ENCODE measurements at places on chromosomes 2 and 18. TPM values are rescaled to one million over a fixed set of nuclear protein-coding genes. Genes with fewer than 3 reads are reported as not detected.
A peak's percentile ranks its signal among the peaks of the same experiment; 100 is the strongest.

The MLPH gene
- 31.8 TPM for polyA plus RNA-seq

GRCh38 chr2:5230855-5231254 is 461.3 kb upstream of the SOX11 start:
- no peaks in the 10 kb centered on the region for H3K27me3 ChIP-seq
- no peaks in the 10 kb centered on the region for H3K4me1 ChIP-seq
- no peak overlapping the region for H3K27ac ChIP-seq

The CPLX4 gene
- polyA plus RNA-seq, result not detected

The ALPI gene
- polyA plus RNA-seq, result 80.6 TPM

GRCh38 chr18:67876871-67877270 is 360.4 kb upstream of the DSEL start:
- no peak for DNase-seq
- H3K27me3 ChIP-seq, result no peaks in the 10 kb centered on the region
- H3K4me1 ChIP-seq, result no peaks in the 10 kb centered on the region

The TDRD15 gene
- polyA plus RNA-seq, result not detected

The CD28 gene
- 1.5 TPM for polyA plus RNA-seq

The SDC1 gene
- polyA plus RNA-seq, result 49.7 TPM

The CYRIA gene
- polyA plus RNA-seq, result 5.3 TPM

The SCN2A gene
- polyA plus RNA-seq, result 2.4 TPM

GRCh38 chr2:112273349-112273748 is 2.0 kb upstream of the ZC3H6 start:
- DNase-seq, result no peak
- H3K27me3 ChIP-seq, result no peaks in the 10 kb centered on the region
- H3K4me3 ChIP-seq, result no peak overlapping the region
- H3K36me3 ChIP-seq, result no peaks in the 10 kb centered on the region
- no peak overlapping the region for H3K27ac ChIP-seq

DNA sequence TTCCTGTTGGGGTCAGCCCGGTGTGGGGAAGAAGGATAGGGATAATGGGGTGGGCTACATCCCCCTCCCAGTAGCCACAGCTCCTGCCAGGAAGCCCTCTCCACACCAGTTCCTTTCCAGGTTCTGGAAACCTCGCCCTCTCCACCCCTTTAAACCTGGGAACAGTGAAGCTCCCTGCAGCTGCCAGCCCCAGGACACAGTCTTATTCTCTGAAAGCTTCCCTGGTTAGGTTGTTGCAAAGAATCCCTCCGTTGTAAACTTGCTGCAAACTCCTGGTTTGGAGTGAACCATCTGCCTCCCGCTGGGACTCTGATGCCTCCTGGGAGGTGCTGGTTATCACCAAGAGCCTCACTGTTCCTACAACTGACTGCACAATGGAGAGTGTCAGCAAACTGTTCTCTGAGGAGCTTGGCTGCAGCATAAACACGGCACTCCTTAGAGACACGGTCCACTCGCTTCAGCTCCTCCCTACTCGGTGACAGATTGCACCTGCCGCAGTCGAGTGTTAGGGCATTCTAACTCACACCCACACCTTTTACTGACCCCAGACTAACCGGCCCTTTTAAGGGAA is 261.8 kb upstream of the RAB6C start:
- no peak overlapping the region for H3K4me3 ChIP-seq
- peak overlapping the region; percentile 27 for H3K27ac ChIP-seq
- no peak for DNase-seq
- H3K36me3 ChIP-seq, result no peaks in the 10 kb centered on the region
- peaks cover 24% of the 10 kb centered on the region for H3K4me1 ChIP-seq

The STAT1 gene
- polyA plus RNA-seq, result 78.7 TPM

- no peak overlapping the region for H3K27ac ChIP-seq
- H3K36me3 ChIP-seq, result no peaks in the 10 kb centered on the region
- no peaks in the 10 kb centered on the region for H3K27me3 ChIP-seq
- H3K4me3 ChIP-seq, result no peak overlapping the region
Observed at GRCh38 chr2:39483534-39483933, 46.4 kb upstream of the MAP4K3 start.

DNA sequence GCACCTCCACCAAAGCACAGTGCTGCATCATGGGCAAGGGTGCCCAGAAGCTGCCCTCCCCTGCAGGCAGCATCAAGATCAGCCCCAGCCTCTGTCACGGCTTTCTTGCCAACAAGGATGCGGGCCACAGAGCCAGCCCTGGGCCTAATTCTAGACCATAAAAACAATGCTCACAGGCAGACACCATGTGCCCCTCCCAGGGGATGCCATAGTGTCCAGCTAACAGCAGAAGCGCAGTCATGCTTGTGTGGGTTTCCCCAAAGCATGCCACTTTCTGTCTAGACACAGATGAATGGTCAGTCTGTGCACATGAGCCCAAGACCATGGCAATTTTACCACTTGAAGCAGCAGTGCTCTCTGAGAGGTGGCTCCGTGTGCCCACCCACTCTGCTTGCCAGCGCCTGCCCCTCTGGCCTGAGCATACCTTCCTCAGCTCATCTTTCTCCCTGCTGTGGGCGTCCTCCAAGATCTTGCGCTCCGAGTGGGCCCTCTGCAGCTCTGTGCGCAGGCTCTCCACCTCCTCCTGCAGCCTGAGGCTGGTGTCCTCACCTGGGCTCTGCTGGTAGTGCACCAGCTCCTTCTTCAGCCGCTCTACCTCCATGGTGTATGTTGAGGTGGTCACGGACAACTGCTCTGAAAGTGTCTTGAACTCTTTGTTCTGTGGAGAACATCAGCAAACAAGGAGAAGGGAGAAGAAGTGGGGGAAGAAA is 81.3 kb upstream of the ACAA2 start:
- no peak overlapping the region for H3K27ac ChIP-seq
- DNase-seq, result no peak
- no peaks in the 10 kb centered on the region for H3K4me1 ChIP-seq
- H3K36me3 ChIP-seq, result peaks cover 50% of the 10 kb centered on the region
- H3K4me3 ChIP-seq, result no peak overlapping the region

DNA sequence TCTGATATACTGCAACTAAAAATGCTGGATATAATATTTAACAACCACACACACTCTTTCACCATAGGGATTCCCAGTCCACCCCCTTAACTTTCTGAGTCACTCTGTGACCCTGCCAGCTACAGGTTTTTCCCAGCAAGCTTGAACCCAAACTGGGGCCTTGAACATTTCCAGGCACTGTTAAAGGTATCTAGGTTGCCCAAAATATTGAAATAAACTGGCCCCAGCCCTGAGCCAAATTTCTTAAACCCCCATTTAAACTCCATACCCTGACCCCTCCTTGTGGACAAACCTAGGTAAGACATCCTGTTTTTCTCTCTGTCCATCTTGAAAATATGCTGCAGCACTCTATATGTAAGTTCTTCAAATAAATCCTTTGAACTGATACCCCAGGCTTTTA is 19.7 kb upstream of the DCTN1 start:
- H3K27ac ChIP-seq, result no peak overlapping the region
- no peak overlapping the region for H3K4me3 ChIP-seq
- DNase-seq, result no peak
- peaks cover 3% of the 10 kb centered on the region for H3K27me3 ChIP-seq
- H3K36me3 ChIP-seq, result no peaks in the 10 kb centered on the region
- H3K4me1 ChIP-seq, result no peaks in the 10 kb centered on the region

- no peak overlapping the region for H3K4me3 ChIP-seq
- H3K4me1 ChIP-seq, result no peaks in the 10 kb centered on the region
- H3K27ac ChIP-seq, result no peak overlapping the region
Observed at GRCh38 chr2:53544871-53545558, 222.6 kb upstream of the CHAC2 start.

The FKBP1B gene
- 8.2 TPM for polyA plus RNA-seq

The EPB41L3 gene
- polyA plus RNA-seq, result 65.5 TPM

DNA sequence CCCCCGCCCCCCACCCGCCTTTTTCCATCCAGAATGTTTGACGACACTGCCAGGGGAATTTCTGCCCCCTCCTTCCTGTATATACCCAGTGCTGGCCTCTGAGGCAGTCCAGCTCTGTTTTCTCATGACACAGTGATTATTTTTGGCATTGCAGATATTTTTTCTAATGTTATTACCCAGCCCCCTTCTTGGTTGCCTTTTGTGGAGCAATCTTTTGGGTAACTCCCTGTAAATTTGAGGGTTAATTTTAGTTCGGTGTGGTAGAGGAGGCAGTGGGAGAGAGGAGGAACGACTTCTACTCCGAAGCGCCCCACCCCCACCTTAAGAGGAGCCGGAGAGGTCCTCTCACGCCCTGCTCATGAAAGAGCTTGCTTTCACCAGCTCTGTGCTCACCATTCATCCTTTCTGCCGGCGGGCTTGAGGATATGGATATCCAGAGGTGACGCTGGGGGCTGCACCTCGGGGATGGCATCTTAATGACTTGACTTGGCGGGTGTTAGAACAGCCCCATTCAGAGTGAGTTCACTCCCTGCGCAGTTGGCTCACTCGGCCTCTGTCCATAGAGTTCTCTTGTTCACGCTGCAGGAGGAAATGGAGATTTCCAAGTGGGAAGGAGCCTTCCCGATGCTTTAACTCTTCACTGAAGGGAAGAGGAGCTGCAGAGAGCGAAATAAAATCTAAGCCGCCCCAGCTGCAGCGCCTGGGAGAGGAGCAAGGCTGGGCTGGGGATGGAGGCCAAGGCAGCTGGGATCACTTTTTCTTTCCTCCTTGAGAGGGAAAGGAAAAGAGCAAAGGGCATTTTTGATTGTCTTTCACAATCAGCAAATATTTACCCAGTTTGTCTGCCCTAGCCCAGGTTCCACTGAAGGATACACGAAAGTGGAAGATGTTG is 38.4 kb downstream of the EPAS1 start:
- peaks cover 47% of the 10 kb centered on the region for H3K4me1 ChIP-seq
- peak overlapping the region; percentile 64 for H3K27ac ChIP-seq
- H3K27me3 ChIP-seq, result peaks cover 2% of the 10 kb centered on the region
- peak; percentile 76 for DNase-seq
- no peaks in the 10 kb centered on the region for H3K36me3 ChIP-seq

The GCG gene
- polyA plus RNA-seq, result 83.8 TPM

DNA sequence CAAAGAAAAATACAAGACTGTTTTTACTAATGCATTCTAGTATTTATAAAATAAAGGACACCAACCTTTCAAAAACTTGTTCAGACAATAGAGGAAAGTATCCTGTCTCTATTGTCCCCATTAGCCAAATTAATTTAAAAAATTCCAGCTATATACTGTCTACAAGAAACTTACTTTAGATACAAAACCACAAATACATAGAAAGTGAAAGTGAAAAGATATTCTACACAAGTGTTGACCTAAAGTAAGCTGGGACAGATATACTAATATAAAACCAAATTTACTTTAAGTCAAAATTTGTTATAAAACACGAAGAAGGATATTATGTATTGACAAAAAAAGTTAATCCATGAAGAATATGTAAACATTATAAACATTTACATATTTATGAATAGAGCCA is 893.3 kb upstream of the TMEFF2 start:
- H3K27me3 ChIP-seq, result no peaks in the 10 kb centered on the region

The TRIP12 gene
- polyA plus RNA-seq, result 99.3 TPM

The SH3RF3 gene
- polyA plus RNA-seq, result 3.0 TPM

- H3K36me3 ChIP-seq, result no peaks in the 10 kb centered on the region
- DNase-seq, result no peak
- no peaks in the 10 kb centered on the region for H3K27me3 ChIP-seq
- H3K27ac ChIP-seq, result no peak overlapping the region
- H3K4me3 ChIP-seq, result no peak overlapping the region
Observed at GRCh38 chr2:119179991-119180390, 21.4 kb upstream of the C1QL2 start.

- peaks cover 10% of the 10 kb centered on the region for H3K36me3 ChIP-seq
- H3K27ac ChIP-seq, result no peak overlapping the region
- H3K4me3 ChIP-seq, result peak overlapping the region; percentile 47
- no peaks in the 10 kb centered on the region for H3K27me3 ChIP-seq
- peak; percentile 14 for DNase-seq
Observed at GRCh38 chr2:238320648-238321281, 447 bp downstream of the TRAF3IP1 start.

DNA sequence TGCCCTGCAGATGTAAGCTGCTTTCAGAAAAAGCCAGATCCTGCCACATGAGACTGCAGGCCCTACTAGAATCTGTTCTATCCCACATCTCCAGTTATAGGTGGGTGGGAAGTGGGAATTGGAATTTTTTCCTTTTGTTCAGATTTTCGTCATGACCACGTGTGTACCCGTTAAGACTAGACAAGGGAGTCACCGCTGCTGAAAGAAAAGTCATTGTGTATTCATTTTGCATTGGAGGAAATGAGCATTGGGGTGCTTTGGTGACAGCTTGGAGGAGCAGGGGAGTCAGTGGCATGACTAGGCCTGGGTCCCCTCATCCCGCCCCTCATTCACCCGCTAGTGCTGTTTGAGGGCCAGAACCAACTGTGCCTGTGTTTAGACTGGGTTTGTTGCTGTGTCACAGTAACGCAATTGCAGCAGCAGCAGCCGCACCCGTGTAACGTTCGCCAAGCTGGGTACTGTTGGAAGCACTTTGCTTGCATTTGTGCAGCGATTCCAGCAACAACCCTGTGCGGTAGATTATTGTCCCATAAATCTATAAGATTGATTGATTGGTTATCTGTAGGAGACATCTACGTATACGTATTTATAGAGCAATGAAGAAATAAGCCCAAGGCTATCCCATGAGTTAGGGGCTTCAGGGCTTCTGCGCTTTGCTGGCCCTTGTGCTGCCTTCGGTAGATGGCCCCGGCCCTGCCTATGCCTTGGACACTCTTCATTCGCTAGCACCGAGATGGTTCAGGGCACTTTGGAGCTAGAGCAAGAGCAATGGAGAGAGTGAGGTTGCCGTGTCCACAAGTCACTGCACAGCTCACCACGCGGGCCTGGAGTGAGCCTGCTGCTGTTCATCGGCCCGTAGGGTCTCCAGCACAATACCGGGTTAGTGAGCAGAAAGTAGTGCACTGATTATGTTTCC is 194.9 kb downstream of the AGAP1 start:
- H3K27me3 ChIP-seq, result no peaks in the 10 kb centered on the region
- H3K27ac ChIP-seq, result peak overlapping the region; percentile 86
- H3K4me1 ChIP-seq, result peaks cover 44% of the 10 kb centered on the region
- H3K36me3 ChIP-seq, result no peaks in the 10 kb centered on the region
- no peak overlapping the region for H3K4me3 ChIP-seq

The CCDC74B gene
- polyA plus RNA-seq, result 3.1 TPM

The BOLL gene
- 0.09 TPM for polyA plus RNA-seq

GRCh38 chr18:10054366-10054765 is 140.6 kb downstream of the VAPA start:
- peaks cover 5% of the 10 kb centered on the region for H3K4me1 ChIP-seq
- H3K27me3 ChIP-seq, result no peaks in the 10 kb centered on the region
- no peak overlapping the region for H3K27ac ChIP-seq
- no peak overlapping the region for H3K4me3 ChIP-seq

The NGEF gene
- polyA plus RNA-seq, result 22.9 TPM

- H3K4me1 ChIP-seq, result no peaks in the 10 kb centered on the region
- no peak overlapping the region for H3K4me3 ChIP-seq
- H3K27me3 ChIP-seq, result no peaks in the 10 kb centered on the region
- no peak for DNase-seq
- H3K36me3 ChIP-seq, result no peaks in the 10 kb centered on the region
- H3K27ac ChIP-seq, result no peak overlapping the region
Observed at GRCh38 chr2:65850695-65851094, 418.3 kb upstream of the SPRED2 start.
